ENCODE measurements at places on chromosomes 2 and 18.

DNA sequence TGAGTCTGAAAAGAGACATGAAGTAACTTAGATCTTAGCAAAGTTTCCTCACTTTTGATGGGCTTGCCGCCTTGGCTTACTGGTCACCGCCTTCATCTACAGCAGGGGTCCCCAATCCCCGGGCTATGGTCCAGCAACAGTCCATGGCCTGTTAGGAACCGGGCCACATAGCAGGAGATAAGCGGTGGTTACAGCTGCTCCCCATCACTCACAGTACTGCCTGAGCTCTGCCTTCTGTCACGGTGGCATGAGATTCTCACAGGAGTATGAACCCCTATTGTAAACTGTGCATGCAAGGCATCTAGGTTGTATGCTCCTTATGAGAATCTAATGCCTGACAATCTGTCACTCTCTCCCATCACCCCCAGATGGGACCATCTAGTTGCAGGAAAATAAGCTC, 72.9 kb downstream of the BIN1 start:
- DNase-seq = no peak

GRCh38 chr18:34965108-34965507, 76.1 kb upstream of the MAPRE2 start:
- DNase-seq = no peak

DNA sequence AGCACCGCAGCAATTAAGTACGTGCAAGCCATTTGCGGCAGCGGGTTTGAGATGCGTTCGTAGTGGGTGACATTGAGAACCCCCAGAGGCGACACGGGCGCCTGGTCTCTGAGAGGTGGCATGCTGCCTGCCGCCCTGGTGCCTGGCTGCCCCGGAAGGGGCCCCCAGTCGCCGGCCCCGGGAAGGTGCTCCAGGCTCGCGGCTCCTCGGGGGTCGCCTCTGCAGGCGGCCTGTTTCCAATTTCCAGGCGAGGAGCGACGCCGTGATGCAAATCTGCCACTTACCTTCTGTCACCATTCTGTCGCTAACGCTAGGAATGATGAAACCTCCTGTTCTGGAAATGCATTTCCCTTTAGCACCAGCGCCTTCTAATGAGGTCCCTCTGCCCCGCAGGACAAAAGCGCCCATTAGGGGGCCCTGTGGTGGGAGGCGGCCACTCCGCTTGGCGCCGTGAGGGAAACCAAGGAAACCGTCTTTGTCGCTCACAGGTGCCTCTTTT, 13.0 kb downstream of the KIF5C start:
- no peak for DNase-seq

DNA sequence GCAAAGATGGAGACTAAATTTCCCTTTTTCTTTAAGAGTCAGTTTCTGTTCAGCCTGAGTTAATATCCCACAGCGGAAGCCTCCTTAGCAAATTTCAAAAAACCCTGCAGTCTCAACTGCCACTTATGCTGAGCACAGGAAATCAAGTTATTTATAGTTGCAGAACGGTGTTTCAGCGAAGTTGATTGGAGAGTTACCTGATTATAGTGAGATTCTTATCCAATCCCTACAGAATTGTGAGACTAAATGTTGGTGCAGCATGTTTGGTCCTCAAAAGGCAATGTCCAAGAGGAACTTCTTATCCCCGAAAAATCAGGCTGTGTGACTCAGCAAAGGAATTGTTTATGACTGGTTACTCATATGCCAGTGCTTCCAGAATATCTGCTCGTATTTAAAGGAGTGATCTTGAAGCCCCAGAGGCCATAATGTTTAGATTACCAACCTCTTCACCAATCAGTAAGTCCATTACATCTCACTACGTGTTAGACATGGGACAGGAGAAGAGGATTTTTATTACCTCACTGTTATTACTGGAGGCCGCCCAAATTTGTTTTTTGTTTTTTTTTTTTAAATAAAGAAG, 67.9 kb downstream of the LRRFIP1 start:
- DNase-seq = no peak

DNA sequence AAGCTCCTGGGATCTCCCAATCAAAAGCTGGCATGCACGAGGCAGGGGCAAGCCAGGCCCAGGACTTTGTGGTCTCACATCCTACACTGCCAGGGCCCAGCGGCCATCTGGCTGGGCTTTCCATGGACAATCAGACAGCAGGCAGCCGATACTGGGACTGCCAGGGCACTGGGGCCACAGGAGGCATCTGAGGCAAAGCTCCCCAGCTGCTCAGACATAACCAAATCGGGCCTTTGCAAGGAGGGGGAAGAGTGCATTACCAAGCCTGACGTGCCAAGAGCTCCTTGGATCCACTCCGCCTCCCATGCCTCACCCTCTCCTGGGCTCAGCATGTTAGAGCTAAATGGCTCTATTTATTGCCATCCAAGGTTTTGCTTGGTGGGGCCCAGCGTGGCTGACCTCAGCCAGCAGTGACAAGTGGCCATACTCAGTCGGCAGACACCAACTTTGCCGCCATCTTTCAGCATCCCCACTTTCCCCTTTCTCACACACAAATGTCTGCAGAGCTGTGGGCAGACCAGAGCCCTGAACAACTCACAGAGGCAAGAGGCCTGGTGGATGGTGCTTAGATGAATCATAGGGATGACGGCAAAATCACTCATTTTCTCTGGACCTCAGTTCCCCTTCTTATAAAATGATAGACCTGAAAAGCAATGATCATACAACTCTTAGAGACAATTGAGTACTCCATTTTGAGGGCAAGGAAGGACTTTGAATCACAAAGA, 200.8 kb downstream of the TTC32 start:
- no peak for DNase-seq

DNA sequence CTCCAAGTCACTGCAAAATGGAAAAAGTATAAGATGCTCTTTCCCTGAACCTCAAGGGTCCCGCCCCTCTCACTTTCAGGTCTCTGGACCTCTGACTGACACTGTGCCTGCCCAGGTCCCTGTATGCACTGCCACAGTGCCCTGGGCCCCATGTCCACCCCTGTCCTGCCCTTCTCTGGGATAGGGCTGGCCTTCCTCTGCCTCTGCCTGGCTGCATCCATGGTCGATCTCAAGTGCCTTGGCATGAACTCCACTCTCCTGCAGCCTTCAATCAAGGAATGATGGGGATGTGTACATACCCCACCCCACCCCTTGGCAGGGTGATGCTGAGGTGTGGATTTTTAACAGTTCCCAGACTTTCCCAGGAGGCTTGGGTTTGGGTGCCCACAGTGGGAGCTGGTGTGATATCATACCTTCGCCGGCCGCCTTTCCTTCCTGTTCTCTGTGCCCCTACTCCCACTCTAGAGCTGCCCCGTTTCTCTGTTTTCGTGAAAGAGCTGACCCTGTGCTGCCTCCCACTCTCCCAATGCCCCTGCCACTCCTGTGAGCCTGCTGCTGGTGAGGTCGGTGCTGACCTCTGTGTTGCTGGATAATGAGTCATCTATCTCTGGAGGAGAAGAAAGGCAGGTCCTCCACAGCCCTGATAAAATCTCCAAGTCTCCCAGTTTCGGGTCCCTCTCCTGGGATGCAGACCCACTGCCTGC, 18.9 kb downstream of the PTPN18 start:
- DNase-seq = no peak

DNA sequence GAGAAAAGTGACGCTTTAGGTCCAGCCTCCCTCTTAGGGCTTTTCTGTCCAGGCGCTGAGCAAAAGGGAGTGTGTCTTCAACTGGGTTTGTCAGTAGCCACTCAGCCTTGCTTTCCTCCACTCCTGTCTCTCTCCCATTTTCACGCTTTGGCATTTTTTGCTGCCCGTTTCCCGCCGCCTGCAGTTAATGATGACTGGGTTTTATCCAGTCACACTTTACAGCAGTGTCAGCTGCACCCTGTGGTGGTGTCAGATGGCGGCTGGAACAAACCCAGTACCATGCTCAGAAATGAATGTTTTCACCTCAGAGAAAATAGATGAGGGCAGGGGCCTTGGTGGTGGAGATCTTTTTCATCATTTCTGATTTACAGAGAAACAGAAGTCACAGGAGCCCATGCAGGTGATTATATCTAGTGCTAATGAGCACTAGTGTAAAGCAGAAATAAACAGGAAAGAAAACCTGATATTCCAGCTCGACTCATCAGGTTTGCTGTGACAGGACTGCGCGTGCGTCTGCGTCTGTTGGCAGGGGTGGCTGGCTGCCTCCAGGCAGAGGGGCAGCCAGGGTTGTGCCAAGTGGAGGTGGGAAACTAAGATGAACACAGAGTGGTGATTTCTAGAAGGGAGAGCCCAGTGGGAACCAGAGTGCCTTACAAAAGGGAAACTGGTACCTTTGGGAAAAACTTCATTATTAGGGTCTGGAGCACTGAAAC, 139.9 kb downstream of the TANC1 start:
- DNase-seq = no peak

DNA sequence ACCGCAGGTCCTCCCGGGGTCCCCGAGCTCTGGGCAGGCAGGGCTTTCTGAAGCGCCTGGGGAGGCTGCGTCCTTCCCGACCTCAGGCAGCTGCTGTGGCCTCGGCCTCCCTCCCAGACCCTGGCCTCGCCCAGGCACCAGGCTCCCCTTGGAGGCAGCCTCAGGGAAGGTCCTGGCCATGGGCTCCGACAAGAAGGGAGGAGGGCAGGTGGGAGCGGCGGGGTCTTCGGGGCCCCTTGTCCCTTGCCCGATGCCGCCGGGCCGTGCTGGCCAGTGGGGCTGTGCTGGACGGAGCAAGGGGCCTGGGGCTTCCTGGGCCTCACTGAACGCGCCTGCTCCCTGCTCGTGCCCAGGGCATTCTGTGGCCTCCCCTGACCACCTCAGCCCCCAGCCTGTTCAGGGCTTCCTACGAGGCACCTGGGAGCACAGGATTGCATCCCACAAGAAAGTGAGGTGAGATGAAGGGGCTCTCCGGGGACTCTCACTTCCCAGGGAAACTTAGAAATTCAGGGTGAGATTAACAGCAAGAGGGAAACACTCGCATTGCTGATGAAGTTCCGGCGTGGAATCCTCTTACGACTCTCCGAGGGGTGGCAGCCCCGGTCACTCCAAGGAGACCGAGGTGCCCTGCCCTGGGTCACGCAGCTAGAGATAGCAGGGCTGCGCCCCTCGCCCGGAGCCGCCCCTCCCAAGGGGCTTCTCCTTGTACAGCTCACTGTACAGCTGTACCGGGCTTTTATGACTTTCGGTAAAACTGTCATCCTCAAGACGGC, 778 bp downstream of the MFSD2B start:
- no peak for DNase-seq

DNA sequence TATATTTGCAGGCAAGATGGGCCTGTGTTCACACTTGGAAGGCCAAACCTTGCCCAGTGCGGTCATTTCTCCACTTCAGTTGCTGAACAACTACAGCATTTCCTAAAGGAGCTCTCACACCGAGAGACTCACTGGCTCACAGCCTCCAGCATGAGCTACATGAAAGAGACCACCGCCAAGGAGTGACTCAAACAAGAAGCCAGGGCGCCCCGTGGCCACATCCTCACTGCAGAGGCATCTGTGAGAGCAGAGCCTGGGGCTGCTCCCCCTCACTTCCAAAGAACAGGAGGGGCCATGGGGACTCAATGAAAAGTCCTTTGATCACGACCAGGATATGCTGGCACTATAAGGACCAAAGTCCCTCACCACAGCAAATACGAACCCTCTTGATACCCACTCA, 50.0 kb downstream of the TMEM163 start:
- DNase-seq = no peak

GRCh38 chr2:152598975-152599759, 118.1 kb downstream of the PRPF40A start:
- DNase-seq = no peak

DNA sequence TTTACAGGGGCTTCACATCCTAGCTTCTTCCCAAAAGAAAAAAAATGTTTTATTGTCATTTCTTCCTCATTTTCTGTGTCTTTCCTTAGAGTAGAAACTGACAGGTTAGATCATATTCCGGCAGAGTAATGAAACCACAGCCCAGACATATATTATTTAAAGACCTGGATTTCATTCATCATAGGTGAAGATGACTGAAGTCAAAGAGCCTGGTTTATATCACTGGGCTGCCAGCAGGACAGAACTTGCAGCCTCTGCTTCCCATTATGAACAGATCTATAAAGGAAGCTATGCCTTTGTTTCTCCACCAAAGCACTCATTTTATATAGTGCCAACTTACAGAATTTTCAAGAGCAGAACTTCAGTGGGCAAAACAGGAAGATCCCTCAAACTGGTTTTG, 137.9 kb downstream of the METTL4 start:
- no peak for DNase-seq

GRCh38 chr2:214481204-214481603, 70.3 kb downstream of the VWC2L start:
- no peak for DNase-seq

- peak; percentile 2 for DNase-seq
Measured at GRCh38 chr2:218781691-218782527, at the start of gene CYP27A1. TSS of gene CYP27A1 (plus strand) at chr2:218782147. CDS start at chr2:218782183, 36 bp downstream.

DNA sequence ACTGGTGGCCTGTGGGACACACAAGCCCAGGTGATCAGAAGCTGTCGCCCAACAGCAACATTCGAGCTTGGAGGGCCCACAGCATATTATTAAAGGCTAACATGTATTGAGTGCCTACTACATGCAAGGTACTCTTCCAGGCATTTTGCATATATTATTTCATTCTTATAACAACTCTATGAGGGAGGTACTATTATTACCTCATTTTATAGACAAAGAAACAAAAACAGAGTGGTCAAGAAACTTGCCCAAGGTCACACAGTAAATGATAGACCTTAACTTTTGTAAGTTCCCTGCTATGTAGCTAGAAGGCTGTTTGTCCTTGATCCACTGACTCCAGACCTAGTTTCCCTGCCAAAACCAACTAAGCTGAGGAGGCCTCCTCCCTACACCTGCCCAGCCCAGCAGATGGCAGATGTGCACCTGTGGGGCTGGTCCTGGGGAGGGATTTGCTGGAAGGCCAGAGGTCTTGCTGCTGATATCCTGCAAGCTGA, 35.7 kb downstream of the KANSL3 start:
- DNase-seq = no peak

GRCh38 chr2:60560734-60561644, 7.5 kb upstream of the BCL11A start:
- no peak for DNase-seq

DNA sequence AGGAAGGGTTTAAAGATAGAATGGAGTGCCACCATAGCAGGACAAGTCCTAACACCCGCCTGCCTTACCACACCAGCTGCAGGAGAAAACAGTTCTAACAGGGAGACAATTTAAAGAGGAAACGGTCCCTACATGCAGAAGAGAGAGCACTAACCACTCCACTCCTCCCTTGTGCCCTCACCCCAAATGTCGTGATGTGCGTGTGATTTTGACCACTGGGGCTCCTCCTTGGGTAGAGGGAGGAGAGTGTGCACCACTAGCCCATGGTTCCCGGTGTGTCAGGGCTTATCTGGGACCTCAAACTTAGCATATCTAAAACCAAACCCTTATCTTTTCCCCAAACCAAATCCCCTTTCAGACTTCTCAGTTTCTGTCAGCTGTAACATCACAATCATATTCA, 105.5 kb upstream of the CCDC68 start:
- no peak for DNase-seq

GRCh38 chr2:54575379-54575888, 119.3 kb downstream of the SPTBN1 start:
- peak; percentile 35 for DNase-seq

GRCh38 chr2:904246-905024, 46.2 kb upstream of the SNTG2 start:
- no peak for DNase-seq

GRCh38 chr18:23529604-23530003, 26.3 kb downstream of the RMC1 start:
- no peak for DNase-seq
